ENCODE measurements at places on chromosomes 3 and 15.

- no peak for DNase-seq
These were observed 308.2 kb upstream of the ADAMTS9 start for GRCh38 chr3:64995857-64996551.

DNA sequence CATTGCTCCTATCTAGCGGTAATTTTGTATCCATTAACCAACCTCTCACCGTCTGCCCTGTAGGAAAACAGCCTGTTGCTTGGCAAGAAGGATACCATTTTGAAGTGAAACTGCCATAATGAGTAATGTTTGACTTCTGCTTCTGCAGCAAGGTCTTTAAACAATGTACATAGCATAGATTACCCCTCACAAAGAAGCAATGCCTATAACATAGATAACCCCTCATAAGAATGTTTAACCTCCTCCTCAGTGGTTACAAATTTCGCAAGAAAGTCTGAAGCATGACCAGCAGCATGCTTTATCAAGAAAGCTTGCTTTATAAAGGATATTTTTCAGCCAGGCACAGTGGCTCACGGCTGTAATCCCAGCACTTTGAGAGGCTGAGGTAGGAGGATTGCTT lies 61.2 kb upstream of the MFGE8 start:
- no peak for DNase-seq

GRCh38 chr3:177522051-177522450 lies 324.8 kb upstream of the TBL1XR1 start:
- peak; percentile 11 for DNase-seq

GRCh38 chr15:84081391-84082168 lies 154.0 kb upstream of the GOLGA6L4 start:
- peak; percentile 5 for DNase-seq

DNA sequence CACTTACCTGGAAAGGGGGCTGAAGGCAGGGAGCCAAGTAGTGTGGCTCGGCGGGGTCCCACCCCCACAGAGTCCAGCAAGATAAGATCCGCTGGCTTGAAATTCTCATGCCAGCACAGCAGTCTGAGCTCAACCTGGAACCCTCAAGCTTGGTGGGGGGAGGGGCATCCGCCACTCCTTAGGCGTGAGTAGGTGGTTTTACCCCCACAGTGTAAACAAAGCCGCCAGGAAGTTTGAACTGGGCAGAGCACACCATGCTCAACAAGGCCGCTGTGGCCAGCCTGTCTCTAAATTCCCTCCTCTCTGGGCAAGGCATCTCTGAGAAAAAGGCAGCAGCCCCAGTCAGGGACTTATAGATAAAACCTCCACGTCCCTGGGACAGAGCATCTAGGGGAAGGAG lies 156.3 kb downstream of the KBTBD8 start:
- DNase-seq, result no peak

- DNase-seq, result no peak
These were observed 41.6 kb upstream of the CNOT10 start for GRCh38 chr3:32643354-32643753.

- DNase-seq, result peak; percentile 14
These were observed 103.3 kb upstream of the COL8A1 start for GRCh38 chr3:99534951-99535704.

- no peak for DNase-seq
These were observed 25.8 kb downstream of the GRIP2 start for GRCh38 chr3:14514323-14514720.

DNA sequence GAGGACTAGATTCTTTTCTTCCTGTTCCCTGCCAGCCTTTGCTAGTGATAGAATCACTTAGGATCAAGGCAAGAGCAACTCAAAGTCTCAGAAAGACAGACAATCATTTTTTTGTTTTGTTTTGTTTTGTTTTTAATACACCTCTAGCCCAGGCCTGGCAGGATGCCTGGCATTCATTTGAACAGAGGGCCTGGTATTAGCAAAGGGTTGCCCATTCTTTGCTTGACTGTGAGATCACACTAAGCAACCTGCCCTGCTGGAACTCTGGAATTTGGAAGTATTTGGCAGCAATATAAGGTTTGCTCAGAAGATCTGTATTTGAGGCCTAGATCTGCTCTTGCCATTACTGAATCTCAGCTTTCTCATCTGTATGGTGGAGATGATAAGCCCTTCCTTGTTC lies 21.8 kb upstream of the ATP13A5 start:
- DNase-seq, result no peak

DNA sequence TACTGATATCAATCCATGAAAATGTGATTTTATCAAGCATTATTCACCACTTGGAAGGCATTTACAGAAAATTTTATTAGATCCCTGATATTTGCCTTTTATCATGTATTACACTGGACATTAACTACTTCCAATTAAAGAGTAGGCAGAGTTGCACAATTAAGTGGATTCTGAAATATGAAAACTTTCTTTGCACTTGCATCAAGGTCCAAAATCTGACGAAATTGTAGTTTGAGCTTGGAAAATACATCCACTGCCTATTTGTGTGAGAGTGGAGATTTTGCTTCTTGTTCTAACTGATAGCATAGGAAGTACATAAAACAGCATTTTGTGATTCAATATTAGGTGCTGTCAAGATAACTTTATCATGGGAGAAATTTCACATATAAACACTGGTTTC lies 49.6 kb upstream of the SLC12A8 start:
- no peak for DNase-seq

Data from kidney tubule cell (primary cell).